GM04504 (cell line): ENCODE measurements at places on chromosomes 6 and 20.

DNA sequence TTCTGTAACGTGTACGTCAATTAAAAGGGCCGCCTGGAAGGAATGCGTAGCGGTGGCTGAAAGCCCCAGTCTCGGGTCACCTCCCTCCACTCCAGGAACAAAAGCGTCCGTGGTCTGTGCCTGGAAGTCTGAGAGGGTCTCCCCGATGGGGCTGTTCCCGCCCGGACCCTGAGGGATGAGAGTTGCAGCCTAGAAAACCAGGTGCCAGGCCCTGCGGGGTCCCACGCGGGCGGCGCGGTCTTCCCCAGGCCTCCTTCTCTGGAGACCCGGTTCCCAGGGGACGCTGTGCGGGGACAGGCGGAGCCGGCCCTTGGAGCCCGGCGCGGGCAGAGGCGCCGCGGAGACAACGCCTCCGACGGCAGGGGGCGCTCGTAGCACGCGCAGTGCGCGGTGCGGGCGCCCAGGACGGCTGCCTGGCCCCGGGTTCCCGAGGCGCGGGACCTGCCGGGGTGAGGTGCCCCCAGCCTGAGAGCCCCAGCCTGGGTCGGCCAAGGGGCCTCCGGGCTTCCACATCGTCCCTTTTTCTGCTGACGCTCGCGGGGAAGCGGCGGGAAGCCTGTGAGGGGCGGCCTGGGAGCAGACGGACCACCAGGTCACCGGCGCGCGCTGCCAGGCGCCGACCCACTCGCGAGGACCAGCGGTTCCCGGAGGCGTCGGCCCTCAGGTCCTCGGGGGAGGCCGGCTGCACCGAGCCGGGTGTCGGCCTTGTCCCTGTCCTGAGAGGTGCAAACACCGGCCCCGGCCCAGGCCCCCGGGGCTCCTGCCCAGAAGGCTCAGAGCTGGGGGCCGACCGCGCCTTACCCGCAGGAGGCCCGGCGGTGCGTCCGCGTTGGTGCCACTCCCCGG lies 5.3 kb upstream of the FOXC1 start:
- no peak for DNase-seq

GRCh38 chr20:58271606-58272351 lies 37.7 kb upstream of the RAB22A start:
- no peak for DNase-seq

- DNase-seq, result no peak
Measured at GRCh38 chr6:118781897-118782296, 112.1 kb upstream of the ASF1A start.

- DNase-seq, result no peak
Measured at GRCh38 chr6:94417363-94417762, 998.0 kb upstream of the EPHA7 start.

DNA sequence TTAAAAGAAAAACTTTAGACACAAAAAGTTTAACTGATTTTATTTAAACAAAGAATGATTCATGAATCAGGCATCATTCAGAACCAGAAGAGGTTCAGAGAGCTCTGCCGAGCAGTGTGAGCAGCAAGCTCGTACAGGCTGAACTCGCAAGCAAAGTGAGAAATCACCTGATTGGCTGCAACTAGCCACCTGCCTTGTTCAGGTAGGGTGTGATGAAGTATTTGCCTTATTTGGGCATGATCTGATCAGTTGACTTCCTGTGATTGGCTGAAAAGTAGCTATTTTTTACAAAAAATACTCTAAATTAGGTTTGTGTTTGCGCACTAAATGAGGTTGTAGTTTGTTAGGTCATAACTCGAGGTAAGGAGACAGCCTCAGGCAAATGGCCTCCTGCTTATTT lies 80.7 kb downstream of the HIVEP1 start:
- no peak for DNase-seq

GRCh38 chr20:14951707-14952418 lies 614.5 kb upstream of the FLRT3 start:
- DNase-seq, result peak; percentile 46

DNA sequence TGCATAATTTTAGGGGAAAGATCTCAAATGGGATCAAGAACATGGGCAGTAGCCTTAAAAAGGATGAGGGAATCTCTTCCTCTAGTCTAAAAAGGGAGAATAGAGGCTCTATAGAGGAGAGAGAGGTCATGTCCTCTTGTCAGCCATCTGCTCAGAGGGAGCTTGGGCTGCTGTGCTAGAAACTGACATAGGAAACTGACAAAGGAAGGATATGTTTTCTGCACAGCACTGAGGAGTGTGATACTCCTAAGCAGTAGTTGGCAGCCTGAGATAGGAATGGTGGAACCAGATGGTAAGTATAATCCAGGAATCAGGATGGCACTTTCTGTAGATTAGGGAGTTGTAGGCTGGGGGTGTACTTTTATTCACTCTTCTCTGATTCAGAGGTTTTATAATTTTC lies 59.2 kb downstream of the PTPRA start:
- no peak for DNase-seq

DNA sequence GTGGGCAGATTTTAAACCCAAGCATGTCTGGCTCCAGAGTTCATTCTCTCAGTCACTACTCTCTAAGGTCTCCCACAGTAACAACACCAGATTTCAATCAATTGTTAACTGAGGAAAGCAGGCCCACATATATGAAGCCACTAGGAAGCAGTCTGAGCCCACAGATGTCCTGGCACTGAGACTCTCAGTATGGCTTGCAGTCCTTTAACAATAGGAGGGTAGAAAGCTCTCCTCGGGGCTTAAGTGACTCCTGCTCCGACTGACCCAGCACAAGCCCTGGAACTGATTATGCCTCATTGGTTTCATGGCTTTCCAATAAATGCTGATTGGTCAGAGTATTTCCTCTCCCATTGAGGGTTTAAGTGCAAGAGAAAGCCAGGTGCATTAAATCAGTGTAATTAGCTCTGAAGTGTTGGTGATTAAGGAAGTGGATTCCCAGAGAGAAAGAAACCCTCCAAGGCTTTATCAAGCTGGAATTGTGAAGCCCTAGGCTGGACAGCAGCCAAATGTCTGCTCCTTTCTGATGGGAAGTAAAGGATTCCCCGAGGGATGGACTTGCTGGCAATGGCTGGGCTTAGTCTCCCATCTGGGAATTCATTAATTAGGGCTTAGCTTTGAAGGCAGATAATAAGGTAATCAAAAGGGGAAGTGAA lies 76.6 kb upstream of the PROKR2 start:
- DNase-seq, result no peak

DNA sequence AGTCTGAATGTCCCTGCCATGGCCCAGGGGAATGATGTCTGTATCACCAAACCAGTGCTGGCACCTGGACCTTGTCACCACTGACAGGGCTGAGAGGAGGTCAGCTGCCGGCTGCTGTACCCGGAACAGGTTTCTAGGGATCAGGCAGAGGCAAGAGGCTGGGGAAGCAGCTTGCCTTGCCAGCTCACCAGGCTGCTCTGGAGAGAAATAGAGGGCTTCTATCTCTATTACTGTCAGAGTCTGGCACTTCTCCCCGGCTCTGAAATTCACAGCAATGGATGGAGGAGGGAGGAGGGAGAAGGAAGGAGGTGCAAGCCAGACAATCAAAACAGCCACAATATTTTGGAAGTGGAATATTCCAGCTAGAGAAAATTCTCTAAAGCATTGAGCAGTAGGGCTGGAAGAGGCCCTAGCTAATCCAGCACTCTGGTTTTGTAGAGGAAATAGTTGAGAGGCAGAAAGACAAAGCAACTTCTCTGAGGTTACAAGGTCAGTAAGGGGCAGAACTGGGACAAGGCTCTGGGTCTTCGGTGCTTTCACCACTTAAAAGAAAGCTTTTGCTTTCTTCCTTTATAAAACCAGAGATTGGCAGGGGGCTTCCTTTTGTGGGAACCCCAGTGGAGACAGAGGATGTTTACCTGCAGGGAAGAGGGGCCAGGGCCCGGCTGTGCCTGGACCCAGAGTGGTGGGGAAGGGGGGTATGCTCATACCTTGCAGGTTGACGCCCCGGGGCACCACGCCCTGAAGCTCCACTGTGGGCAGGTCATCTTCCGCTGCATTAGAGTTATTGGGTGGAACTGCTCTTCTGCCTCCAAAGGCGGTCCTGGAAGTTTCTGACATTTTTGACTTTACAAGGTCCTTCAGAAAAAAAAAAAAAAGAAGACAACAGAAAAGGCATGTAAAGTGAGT lies 2.4 kb downstream of the F13A1 start:
- DNase-seq, result no peak

DNA sequence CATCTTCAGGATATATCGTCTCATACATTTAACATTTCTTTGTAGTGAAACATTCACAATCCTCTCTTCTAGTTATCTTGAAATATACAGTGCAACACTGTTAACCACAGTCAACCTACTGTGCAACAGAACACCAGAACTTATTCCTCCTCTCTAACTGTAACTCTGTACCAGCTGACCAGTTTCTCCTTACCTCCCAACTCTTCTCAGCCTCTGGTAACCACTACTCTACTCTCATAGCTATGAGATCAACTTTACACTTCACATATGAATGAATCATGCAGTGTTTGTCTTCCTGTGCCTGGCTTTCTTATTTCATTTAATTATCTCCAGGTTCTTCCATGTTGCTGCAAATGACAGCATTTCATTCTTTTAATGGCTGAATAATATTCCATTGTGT lies 337.6 kb downstream of the BTBD9 start:
- no peak for DNase-seq

- DNase-seq, result no peak
Measured at GRCh38 chr6:103895136-103895535, 964.6 kb downstream of the HACE1 start.

GRCh38 chr6:21777846-21778245 lies 184.3 kb downstream of the SOX4 start:
- DNase-seq, result no peak

GRCh38 chr20:63587776-63588591 lies 13.9 kb upstream of the HELZ2 start:
- no peak for DNase-seq

- no peak for DNase-seq
Measured at GRCh38 chr20:48489046-48489463, 338.7 kb downstream of the PREX1 start.

DNA sequence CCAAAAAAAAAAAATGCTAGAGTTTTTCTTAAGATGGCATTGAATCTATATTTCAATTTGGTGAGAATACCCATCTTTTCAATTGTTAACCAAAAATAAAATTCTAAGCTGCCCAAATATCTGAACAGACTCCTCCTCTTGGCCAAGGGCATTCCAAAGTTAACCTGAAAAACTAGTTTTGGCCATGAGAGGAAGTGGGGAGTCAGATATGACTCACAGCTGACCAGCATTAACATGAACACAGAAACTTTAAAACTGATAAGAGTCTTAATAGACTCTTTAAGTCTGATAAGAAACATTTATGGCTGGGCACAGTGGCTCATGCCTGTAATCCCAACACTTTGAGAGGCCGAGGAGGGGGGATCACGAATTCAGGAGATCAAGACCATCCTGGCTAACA lies 171.3 kb downstream of the FAXC start:
- DNase-seq, result no peak

DNA sequence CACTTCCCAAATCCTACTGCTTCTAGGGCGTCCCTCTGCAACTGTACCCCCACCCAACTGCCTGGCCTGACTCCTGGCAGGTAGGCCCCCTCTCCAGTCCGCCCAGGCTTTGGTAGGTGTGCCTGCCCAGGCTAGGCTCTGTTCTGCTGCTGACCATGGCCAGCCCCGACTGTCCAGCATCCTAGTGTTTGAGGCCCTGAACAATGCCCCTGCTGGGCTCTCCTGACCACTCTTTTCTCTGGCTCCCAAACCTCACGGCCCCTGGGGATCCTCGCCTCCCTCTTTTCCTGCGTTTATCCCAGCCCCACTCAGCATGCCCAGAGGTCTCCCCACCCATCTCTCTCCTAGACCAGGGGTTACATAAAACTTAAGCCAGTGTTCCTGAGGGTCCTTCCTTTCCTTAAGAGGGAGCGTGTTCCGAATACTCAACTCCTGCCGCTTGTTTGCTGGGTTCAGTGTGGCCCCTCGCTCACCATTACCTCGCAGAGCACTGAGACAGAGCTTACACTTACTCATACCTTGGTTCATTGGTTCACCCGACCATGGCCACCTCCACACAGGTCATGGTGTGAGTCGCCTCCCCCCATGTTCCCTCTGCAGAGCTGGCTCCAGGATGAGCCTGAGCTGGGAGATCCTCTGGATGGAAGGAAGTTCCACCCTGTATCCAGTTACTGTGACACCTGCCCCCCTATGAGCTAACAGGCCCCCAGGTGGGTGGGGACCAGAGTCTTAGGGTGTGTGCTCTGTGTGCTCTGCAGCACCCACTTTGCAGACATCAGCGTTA lies 21.0 kb upstream of the MYT1 start:
- no peak for DNase-seq

GRCh38 chr20:32614772-32615171 lies 29.6 kb upstream of the NOL4L start:
- no peak for DNase-seq

- no peak for DNase-seq
Measured at GRCh38 chr6:71977884-71978283, 91.5 kb downstream of the RIMS1 start.

GRCh38 chr6:27755768-27756167 lies 156.4 kb downstream of the OR2B2 start:
- DNase-seq, result no peak

DNA sequence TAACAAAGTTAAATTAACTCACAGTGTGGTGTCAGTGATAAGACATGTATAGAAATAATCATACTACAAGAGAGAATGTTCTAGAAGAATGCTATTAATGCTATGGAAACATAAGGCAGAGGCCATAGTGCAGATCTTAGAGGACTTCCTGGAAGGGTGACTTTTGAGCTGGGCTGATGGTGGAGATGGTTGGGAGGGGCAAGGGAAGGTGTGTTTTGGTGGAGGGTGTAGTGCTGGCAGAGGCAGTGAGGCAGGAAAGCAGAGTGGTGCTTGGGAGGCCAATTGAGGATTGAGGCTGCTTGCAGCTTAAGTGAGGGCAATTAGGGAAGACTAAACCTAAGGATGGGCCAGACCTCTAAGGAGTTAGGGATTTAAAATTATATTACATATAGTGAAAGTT lies 58.5 kb upstream of the FNDC1 start:
- no peak for DNase-seq

GRCh38 chr20:33896509-33896908 lies 85.4 kb downstream of the CHMP4B start:
- DNase-seq, result peak; percentile 31

DNA sequence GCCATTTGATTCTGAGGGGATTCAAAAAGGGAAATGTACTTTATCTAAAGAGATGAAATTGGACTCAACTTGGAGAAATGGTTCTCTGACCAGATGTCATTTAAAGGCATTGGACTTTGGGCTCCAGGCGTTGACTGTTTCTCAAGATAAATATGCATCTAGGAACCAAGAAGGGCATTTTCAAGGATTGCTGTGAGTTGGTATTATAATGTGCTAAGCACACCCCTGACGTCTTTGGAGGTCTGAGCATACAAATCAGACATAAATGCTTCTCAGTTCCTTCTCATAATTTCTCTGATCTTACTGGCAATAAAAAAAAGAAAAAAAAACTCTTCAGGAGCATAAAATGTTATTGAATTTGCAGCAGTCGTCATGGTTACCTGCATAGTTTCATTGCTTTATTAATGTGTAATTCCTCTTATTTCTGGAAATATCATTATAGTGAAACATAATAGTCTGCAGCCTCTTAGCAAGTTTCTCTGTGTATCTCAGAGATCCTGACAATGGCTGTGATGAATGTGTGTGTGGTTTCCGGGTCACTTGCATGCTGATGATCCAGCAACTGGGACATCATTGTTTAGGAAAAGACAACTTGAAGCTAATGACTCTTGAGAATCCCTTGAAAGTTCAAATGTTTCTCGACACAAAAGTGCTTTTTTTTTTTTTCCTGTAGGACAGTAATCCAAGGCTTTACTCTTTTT lies 136.0 kb downstream of the AIG1 start:
- DNase-seq, result no peak

- DNase-seq, result no peak
Measured at GRCh38 chr20:57009775-57010174, 256.7 kb downstream of the BMP7 start.

GRCh38 chr6:16851044-16851540 lies 89.8 kb upstream of the ATXN1 start:
- no peak for DNase-seq

- DNase-seq, result peak; percentile 30
Measured at GRCh38 chr6:15953152-15953880, 175.6 kb upstream of the MYLIP start.
